Suppressor macrophage treated with lipopolysaccharide for 1 hour (primary cell): ENCODE measurements at places on chromosomes 13 and 19.

DNA sequence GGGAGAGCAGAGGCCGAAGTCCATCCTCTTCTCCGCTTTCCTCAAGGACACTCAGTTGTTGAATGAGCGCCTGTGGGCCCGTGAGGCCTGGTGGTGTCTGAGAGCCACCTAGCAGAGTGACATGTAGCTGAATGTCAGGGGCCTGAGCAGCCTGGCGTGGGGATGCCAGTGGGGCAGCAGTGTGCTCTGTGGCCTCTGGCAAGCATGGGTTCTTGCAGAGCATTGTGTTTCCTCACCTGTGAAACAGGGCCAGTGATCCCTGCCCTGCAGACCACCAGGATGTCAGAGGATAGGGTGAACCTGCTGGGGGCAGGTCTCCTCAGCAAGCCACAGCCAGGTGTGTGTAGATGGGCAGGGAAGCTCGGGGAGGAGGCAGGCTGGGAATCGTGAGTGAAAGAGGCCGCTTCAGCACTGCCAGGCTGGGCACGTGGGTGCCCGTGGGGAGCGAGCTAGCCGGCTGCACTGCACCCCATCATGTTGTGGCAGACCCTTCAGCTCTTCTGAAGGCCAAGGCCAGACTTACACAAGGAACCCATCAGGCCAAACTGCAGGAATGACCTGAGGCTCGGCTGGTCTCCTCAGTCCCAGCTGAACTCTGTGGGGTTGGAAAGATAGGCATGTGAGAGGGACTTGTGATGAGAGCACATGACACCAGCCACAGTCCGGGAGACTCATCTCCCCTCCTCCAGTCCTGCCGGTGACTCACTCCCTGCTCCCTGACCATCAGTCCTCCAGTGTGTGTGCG lies 5.0 kb downstream of the PPP1R37 start:
- DNase-seq = peak; percentile 95

GRCh38 chr19:7575434-7576040 lies 20.1 kb upstream of the CAMSAP3 start:
- peak; percentile 82 for DNase-seq

DNA sequence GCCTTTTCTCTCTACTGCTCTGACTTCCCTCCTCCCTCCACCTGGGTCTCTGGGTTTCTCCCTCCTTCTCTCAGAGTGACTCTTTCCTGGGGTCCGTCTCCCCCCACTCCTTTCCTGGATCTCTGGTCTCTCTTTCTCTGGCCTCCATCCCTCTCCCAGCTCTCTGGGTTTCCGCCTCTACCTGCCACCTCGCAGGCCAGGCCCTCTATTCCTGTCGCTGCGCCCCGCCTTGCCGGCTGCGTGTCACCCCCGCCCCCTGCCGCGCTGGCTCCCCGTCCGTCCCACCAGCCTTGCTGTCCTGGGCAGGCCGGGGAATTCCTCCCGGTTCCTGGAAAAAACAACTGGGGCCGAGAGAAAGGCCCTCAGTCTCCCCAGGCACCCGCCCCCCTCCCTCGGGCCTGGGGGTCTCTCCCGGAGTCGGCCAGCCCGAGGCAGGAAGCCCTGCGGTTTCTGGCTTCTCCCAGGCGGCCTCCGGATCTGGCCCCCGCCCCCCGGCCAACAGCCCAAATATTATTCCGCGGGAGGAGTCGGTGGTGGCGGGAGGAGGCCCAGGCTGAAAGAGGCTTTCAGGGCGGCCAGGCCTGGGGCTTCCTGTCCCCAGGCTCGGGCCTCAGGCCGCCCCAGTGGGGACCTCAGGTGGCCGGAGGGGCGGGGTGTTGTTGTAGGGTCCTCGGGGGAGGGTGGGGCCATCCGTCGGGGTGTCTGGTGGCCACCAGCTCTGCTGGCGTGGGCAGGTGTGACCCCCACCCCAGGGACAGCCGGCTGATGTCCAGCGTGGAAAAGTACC lies 9.3 kb downstream of the IRF2BP1 start:
- DNase-seq = peak; percentile 62

- DNase-seq = peak; percentile 33
These were observed 14.4 kb downstream of the CEACAM4 start for GRCh38 chr19:41612483-41612882.

DNA sequence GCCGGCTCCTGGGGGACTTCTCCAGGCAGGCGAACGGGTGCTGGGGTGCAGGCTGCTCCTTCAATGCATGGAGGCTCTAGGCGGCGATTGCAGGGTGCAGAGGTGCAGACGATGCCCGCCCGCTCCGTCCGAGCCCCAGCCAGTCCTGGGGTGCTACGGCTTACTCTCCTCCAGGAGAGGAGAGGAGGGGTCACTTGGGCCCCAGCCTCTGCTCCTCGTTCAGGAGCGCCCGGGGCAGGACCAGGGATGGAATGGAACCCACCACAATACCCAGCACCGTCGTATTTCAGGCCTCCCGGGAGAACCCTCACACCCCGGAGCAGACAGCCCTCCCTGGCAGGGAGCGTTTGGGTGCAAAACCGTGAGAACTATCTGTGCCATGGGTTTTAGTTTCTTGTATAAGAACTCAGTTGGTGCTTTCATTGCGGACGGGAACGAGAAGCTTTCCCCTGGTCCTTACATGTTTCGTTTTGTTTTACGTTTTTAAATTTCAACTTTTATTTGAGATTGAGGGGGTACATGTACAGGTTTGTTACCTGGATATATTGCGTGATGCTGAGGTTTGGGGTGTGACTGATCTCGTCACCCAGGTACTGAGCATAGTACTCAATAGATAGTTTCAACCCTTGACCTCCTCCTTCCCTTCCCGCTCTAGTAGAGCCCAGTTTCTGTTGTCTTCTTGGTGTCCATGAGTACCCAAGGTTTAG lies 46.8 kb downstream of the ARHGEF18 start:
- no peak for DNase-seq

- no peak for DNase-seq
These were observed 9.5 kb downstream of the VSTM2B start for GRCh38 chr19:29535214-29535831.

DNA sequence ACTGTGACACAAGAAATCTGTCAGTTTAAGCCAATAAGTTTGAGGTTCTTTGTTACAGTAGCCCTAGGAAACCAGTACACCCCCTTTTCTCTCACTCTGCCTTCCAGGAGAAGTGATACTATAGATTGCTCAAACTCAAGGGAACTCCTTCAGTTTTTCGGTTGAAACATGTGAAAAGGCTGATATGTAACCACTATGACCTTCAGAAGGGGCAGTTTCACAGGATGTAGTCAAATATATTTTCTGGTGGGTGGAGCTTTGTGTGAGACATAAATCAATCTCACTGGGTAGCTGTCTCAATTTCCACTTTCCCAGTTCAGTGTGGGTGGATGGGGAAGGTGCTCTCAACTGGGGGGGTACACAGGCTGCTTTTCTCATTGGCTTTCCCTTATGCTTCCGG lies 41.7 kb downstream of the HTR2A start:
- peak; percentile 82 for DNase-seq

- no peak for DNase-seq
These were observed 193.7 kb downstream of the RFC3 start for GRCh38 chr13:34011552-34012085.

GRCh38 chr19:46887240-46887782 lies 26.5 kb downstream of the ARHGAP35 start:
- peak; percentile 69 for DNase-seq

DNA sequence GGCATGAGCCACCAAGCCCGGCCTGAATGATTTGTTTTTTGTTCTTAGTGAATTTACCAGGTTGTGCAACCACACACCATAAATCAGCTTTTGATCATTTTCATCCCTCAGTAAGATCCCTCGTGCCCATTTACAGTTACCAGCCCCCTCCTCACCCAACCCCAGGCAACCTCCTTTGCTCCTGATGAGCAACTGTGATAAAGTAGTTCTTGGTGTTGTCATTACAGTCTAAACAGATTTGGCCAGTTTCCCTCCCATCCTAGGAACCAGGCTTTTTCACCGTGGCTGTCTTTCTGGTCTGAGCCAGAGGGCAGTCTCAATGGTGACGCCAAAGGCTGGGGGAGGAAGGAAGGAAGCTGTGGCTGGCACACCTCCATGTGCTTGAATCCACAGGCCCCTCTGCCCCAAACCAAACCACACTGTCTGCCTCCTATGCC lies 61.2 kb upstream of the WDFY2 start:
- peak; percentile 52 for DNase-seq

DNA sequence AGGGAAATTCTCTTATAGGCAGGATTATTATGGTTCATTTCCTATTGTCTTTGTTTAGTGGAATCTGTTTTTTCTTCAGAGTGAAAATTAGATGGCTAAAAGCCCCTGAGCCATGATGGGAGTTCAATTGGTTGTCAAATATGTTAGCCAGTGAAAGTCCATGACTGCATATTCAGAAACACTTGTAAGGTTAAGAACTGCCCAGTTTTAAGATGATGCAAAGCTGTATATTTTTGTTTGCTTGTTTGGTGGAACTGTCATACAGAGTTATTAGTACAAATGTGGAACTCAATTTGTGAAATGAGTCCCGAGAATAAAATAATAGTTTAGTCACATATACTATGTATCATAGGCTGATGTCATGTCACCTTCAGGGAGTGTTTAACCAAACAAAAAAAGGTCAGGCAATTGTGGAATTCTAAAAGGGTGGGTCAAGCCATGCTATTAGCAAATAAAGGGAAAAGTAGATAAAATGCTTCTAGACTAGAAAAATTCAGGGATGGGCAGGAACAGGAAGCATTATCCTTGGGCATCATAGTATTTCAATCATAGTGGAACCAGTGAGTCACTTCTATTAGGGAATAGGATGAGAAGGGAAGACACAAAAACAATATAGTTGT lies 248.3 kb upstream of the SLITRK1 start:
- DNase-seq = no peak

DNA sequence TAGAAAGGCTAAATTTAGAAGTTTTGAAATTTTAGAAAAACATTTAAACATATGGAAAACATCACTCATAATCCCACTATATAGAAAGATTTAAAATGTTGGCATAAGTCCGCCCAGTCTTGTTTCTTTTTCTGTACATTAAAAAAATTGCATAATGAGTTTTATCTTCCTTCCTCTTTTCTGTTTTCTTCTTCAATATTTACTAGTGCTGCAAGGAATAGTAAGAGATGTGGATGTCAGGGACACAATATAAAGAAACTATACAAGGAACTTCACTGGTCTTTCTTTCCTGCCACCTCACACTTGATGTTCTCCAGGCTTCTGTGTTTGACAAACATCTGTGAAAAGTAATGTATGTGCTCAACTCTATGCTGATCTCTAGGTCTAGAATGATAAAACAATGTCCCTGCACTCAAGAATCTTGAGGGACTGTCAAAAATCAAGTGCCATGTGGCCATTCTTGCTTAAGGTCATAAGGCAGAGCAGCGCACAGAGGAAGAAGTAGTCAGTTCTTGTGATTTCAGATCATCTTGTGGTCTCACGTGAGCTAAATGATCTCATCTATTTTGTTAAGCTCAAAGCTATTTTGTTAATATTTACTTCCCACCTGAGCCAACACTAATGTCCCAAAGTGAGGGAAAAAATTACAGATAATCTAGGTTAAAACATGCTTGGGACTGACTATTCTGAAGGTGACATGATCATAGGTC lies 186.9 kb upstream of the OBI1 start:
- peak; percentile 69 for DNase-seq

- DNase-seq = peak; percentile 83
These were observed 3.6 kb upstream of the MYO1F start for GRCh38 chr19:8580710-8581281.

- no peak for DNase-seq
These were observed 261.1 kb upstream of the RFC3 start for GRCh38 chr13:33556828-33557227.
